ENCODE measurements at places on chromosomes 13 and 19.

GRCh38 chr13:18235172-18235571 is 946.5 kb downstream of the TUBA3C start:
- DNase-seq = no peak

DNA sequence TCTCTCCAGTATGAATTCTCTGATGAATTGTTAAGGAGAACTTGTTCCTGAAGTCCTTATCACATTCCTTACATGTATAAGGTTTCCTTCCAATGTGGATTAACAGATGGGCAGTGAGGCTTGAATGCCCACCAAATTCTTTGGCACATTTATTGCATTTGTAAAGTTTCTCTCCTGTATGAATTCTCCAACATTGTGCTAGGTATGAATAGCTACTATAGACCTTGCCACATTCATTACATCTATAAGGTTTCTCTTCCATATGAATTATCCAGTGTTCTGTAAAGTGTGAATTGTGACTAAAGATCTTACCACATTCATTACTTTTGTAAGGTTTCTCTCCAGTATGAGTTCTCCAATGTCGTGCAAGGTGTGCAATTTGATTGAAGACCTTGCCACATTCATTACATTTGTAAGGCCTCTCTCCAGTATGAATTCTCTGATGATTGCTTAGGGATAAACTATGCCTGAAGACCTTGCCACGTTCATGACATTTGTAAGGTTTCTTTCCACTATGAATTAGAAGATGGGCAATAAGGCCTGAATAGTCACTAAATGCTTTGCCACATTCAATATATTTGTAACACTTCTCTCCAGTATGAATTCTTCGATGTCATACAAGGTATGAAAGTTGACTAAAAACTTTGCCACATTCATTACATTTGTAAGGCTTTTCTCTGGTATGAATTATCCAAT is 20.4 kb downstream of the ZNF578 start:
- no peak for DNase-seq

DNA sequence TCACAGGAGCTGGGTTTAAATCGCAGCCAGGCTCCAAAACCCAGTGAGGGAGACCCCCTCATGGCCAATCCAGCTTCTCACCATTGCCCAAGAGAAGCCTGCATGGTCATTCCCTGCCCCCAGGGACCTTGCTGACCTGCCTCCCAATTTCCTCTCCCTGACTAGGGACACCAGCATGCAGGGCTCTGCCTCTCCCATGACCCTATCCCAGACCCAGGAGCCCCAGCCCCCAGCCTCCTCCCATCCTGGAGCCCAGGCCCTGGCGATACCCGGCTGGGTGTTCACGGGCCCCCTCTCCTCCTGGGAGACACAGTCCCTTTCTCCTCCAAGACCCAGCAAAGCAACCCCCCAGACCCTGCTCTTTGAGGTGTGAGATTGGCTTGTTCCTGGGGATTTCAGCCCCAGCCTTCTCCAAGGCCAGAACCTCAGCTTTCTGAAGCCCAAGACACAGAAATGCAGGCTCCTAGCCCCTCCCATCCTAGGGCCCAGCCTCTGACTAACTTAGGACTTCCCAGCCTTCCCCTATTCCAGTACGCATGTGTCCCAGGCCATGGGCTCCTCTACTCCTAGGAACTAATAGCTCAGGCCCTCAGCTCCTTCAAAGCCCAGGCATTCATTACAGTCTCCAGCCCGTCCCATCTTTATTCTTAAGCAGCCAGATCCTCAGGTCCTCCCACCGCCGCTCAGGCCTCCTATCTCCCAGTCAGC is 1.1 kb downstream of the GYS1 start:
- DNase-seq = no peak

DNA sequence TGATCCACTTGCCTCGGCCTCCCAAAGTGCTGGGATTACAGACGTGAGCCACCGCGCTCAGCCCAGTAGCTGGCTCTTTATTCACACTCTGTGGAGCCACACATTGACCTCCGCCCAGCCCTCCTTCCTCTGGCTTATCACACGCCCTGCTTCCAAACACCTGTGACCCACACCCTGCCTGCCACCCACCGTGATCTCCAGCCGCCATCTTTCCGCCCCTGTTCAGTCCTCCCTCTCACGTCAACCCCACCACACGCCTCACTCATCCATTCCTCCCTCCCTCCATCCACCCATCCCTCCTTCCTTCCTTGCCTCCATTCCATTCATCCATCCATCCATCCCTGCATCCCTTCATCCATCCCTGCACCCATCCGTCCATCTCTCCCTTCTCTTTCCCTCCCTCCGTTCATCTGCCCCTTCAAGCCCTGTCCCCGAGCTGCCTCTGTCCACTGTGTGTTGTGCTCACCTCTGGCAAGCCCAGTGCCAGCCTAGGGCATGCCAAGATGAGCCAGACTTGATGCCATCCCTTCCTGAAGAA is 17.6 kb downstream of the ZNF296 start:
- no peak for DNase-seq

GRCh38 chr13:95470574-95471366 is 81.8 kb upstream of the CLDN10 start:
- no peak for DNase-seq

DNA sequence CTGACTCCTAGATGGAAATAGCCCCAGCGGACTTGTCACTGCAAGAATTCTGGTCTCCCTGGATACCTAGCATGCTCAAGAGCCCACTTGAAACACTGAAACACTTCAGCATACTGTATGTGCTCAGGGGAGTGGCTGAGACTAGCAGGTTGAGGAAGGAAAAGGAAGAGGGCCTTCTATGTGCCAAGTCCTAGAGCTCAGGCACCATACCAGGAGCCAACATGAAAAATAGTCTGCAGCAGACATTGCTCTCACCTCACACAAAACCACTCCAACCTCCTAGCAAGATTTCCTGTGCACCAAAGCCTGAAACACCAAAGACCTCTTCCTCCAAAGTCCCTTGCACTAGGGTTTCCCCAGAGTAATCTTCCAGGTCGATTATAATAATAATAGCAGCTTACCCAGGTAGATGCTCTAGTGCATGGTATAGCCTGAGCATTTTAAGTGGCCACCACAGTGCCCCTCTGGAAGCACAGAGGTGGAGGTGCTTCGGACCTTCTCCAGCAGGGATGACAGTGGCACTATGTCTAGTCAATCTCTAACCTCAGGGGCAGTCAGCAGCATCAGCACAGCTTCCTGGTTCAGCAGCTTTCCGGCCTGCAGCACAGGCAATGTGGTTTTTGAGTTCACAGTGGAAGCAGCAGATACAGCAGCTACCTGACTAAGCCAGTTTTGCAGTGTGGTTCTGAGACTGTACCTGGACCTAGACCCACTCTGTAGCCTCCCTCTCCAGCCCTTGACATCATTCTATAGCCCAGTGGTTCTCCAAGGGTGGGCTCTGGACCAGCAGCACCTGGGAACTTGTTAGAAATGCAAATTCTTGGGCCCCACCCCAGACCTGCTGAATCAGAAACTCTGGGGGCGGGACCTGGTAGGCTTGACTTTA is 45.6 kb upstream of the UBE2L5 start:
- DNase-seq = peak; percentile 78

DNA sequence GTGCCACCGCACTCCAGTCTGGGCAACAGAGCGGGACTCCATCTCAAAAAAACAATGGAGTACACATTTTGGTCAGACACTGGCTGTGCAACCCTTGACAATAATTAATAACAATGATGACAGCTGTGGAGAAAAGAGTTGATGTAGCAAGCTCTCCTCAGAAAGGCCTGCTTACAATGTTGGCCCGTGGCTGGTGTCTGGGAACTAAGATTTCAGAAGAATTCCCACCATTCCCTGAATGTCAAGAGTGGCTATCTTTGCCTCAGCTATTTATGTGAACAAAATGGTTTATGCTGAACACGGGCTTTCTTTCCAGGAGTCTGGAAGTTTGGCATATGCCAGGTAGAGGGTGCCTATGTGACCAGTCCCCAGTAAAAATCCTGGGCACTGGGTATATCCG is 25.5 kb downstream of the NEK5 start:
- DNase-seq = no peak

GRCh38 chr19:51027126-51027806 is 850 bp upstream of the KLK11 start:
- DNase-seq = no peak

- DNase-seq = no peak
Observed at GRCh38 chr19:49946415-49946814, 14.6 kb downstream of the SIGLEC11 start.

- DNase-seq = no peak
Observed at GRCh38 chr13:53028637-53029203, at the start of gene OLFM4. Gene OLFM4, plus strand, starts transcription at chr13:53028813. Its CDS starts 24 bp downstream, at chr13:53028837.

DNA sequence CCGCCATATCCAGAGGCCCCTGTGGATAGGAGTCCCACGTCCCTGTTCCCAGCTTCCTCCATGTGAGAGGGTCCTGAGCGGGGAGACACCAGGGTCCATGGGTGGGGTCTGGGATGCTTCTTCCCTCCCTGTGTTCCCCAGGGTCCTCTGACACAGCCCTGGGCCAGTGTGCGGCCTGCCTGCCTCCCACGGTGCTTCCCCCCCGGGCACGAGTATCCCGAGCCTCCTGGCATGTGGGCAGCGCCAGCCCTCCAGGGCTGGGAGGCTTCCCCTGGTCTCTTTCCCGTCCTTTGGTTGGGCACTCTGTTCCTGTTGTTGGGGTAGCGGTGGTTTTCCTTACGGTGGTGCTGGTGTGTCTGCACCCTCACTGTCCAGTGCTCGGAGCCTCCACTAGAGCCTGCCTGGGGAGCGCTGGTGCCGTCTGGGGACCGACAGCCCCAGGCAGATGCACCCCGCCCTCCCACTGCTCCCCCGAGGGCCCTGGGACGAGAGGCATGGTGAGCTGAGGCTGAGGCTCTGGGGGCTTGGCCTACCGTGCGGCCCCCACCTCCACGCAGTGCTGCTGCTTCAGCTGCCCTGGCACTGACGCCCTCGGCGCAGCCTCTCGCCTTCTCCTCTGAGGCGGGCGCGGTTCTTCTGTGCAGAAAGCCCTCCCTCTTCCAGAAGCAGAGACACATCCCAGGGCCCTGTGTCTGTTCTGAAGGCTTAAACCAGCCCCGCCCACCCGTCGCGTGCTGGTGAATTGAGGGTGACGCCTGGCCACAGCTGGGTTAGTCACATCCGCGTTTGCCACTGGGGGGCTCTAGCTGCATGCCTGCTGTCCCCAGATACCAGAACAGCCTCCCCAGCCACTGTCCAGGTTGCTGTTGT is 27.9 kb downstream of the PLEKHJ1 start:
- peak; percentile 69 for DNase-seq

- DNase-seq = no peak
Observed at GRCh38 chr19:23991170-23991569, 76.5 kb downstream of the ZNF726 start.

DNA sequence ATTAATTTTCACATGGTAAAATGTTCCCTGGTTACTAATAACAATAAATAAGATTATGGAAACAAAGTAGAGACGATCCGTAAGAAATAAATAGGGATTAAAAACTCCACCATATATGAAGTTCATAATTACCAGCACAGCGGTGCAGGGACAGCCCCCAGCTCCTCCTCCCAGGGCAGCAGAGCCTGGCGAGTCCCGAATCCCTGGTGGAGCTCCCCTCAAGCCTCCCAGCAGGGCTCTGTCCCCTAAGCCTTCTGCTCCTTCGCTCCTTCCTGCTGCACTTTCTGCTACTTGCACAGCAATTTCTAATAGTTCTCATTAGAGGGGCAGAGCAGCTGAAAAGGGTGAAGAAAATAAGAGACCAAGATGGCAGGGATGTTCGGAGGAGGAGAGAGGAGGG is 43.6 kb downstream of the RASA3 start:
- peak; percentile 28 for DNase-seq

GRCh38 chr19:4800591-4801081 is 9.1 kb downstream of the FEM1A start:
- DNase-seq = no peak

DNA sequence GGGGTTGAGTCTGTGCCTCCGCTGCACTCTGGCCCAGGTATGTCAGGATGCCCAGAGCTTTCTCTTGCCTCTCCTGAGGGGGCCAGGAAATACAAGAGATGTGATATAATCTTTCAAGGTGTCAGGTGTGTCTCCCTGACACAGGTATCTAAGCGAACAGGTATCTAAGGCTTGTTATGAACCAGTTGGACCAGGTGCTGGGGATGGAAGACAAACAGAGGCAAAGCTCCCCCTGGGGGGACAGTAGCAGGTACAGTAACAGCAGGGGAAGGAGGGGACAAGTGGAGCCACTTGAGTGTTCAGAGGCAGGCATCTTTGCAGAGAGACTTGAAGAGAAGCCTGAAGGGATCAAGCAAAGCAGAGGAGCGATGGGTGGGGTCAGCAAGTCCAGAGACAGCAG is 2.6 kb downstream of the LENG1 start:
- DNase-seq = no peak

- no peak for DNase-seq
Observed at GRCh38 chr13:79386125-79386826, 19.8 kb downstream of the RBM26 start.

DNA sequence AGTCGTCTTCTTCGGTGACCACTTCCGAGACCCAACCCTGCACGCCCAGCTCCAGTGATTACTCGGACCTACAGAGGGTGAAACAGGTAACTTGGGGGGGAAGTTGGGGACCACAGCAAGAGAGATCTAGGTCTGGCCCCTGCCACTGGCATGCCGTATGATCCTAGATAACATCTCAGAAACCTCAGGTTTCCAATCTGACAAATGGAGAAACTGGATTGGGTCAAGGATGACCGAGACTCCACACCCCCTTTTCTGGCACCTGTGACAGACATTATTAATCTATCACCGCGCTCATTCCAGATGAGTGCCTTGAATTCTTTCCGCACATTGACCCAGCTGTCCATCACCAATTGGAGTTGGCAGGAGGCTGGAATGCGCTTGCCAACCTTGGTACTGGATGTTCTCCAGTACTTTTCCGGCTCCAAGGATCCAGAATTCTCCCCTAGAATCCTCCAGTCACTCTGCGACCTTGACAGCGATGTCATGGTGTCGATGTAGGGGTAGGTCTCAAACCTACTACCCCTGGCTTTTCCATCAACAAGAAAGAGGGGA is 17.4 kb downstream of the VASP start:
- DNase-seq = no peak
